PC-9 (cell line): ENCODE measurements at places on chromosomes 11 and 22. TPM values are rescaled to one million over a fixed set of nuclear protein-coding genes. Genes with fewer than 3 reads are reported as not detected.
A peak's percentile ranks its signal among the peaks of the same experiment; 100 is the strongest.

DNA sequence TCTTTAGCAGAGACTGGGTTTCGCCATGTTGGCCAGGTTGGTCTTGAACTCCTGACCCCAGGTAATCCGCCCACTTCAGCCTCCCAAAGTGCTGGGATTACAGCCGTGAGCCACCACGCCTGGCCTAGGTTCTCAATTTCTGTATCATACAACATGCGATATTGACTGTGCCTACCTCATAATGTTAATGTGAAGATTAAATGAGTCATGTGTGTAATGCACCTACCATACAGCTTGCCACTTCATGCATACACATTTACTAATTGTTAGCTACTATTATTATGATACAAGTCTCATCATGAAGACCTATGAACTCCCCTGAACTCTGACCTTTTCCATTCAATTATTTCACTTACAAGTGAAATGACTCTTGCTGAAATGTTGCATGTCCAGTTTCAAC, 25.7 kb downstream of the AGBL2 start:
- no peak overlapping the region for H3K27ac ChIP-seq
- no peaks in the 10 kb centered on the region for H3K27me3 ChIP-seq
- no peaks in the 10 kb centered on the region for H3K36me3 ChIP-seq
- no peak overlapping the region for H3K4me3 ChIP-seq
- DNase-seq, result no peak

- H3K27me3 ChIP-seq, result no peaks in the 10 kb centered on the region
- H3K27ac ChIP-seq, result peak overlapping the region; percentile 87
- peaks cover 20% of the 10 kb centered on the region for H3K36me3 ChIP-seq
- no peak for DNase-seq
Observed at GRCh38 chr11:47551086-47551485, 1.8 kb downstream of the CELF1 start.

DNA sequence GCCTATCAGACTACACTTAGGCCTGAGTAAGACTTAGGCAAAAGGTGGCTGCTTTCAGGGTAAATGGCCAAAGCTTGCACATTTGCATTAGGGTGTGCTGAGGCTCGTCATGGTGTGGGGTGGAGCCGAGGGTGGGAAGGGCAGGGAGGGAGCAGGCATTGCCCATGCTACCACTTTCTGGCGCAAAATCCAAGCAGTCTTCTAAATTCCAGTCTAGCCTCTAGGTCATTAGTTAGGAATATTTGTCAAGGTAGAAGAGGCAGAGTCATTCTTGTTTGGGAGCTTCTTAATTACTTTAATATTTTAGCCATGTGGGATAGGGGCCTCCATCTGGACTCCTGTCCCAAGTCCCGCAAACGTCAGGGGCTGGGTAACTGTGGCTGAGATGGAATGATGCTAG, 28.6 kb downstream of the SCUBE1 start:
- no peak overlapping the region for H3K27ac ChIP-seq
- H3K4me1 ChIP-seq, result no peaks in the 10 kb centered on the region
- H3K4me3 ChIP-seq, result no peak overlapping the region
- peaks cover 97% of the 10 kb centered on the region for H3K27me3 ChIP-seq

The XRCC6 gene
- 386 and 486 TPM in 2 replicates for total RNA-seq

DNA sequence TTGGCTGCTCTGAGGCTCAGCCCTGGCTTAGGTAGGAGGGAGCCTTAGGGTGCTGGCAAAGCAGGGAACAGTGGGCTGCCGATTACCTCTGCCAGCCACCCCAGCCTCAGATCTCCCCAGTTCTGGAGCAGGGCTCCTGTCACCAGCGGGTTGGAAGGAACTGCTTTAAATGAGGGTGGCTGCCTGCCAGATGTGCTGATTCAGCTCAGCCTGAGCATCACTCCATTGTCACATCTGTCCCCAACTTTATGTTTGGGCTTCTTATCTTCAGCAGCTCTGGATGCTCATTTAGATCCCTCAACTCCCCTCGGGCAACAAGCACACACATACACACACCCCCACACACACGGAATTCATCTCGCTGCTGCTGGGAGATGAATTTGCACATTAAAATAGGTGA, 16.9 kb upstream of the ANKK1 start:
- no peak for DNase-seq
- H3K27ac ChIP-seq, result no peak overlapping the region
- H3K27me3 ChIP-seq, result no peaks in the 10 kb centered on the region

DNA sequence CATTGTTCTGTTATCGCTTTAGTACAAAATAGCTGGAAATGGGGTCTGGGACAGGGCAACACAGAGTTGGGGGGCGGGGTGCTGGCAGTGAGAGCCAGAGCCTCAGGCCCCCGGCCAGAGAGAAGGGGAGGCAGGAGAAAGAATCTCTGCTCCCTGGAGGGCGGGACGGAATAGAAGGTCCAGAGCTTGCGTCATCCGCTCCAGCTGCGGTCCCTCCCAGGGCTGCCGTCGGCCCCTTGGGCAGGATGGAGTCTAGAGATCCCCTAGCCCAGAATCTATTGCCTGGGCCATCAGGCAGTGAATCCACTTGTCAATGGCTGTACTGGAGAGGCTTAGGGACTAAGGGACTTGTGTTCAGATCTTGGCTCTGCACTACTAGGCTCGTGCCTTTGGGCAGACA, 5.0 kb downstream of the TP53I11 start:
- no peak for DNase-seq
- H3K27ac ChIP-seq, result no peak overlapping the region
- H3K36me3 ChIP-seq, result no peaks in the 10 kb centered on the region

The MS4A4A gene
- not detected in 2 replicates for total RNA-seq

DNA sequence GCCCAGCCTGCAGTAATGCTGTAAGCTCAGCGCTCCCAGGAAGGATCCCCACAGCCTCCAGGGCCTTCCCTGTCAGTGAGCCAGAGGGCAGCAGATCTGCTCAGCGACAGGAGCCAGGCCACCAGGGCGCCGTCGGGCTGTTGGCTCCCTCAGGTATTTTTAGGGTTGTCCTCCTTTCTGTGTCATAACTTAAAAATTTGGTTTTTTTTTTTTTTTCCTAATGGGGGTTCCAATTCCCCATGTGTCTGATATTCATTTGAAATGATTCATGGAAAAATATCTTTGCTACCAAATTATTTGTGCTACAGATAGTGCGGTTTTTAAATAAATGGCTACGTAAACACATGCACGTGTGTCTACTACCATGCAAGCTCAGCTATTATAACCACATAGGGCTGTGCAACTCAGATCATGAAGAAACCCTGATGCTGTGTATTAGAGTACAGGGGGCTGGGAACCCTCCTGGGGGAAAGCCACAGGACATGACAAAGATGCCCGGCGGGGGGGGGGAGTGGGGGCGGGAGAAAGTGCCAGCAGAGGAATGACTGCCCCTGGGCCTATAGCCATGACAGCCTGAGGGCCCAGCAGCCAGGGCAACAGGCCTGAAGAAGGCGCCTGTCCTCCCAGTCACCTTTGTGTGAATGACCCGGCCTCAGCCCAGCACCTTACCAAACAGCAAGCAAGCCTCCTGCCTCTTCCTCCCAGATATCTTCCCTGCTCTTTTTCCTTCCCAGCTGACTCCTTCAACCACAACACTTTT, 89.3 kb downstream of the NAT10 start:
- H3K27me3 ChIP-seq, result no peaks in the 10 kb centered on the region
- peak; percentile 84 for DNase-seq
- H3K36me3 ChIP-seq, result no peaks in the 10 kb centered on the region
- H3K4me3 ChIP-seq, result no peak overlapping the region

DNA sequence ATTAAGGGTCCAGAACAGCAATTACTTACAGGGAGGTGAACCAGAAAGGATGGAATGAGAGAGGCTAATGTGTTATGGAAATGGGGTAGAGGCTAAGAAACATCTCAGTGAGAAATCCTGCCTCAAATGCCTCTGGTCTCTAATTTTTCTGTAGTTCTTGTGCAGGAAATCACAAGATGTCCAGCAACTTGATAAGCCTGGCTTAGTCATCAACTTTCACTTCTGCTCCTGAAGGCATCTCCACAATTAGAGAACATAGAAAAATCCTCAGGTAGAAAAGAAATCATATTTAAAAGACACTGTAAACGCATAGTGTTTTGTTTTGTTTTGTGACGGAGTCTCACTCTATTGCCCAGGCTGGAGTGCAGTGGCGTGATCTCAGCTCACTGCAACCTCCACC, 18.7 kb downstream of the MRGPRX4 start:
- H3K4me1 ChIP-seq, result no peaks in the 10 kb centered on the region
- H3K27me3 ChIP-seq, result peaks cover 45% of the 10 kb centered on the region; the same call in 1 of the 2 replicates

- DNase-seq, result no peak
- no peak overlapping the region for H3K27ac ChIP-seq
- H3K4me3 ChIP-seq, result no peak overlapping the region
- H3K36me3 ChIP-seq, result no peaks in the 10 kb centered on the region
Observed at GRCh38 chr22:23777776-23778576, 5.3 kb downstream of the MMP11 start.

GRCh38 chr11:4511282-4512245, 29.1 kb downstream of the OR52K1 start:
- no peak overlapping the region for H3K27ac ChIP-seq
- H3K27me3 ChIP-seq, result no peaks in the 10 kb centered on the region
- DNase-seq, result no peak
- no peaks in the 10 kb centered on the region for H3K4me1 ChIP-seq
- no peaks in the 10 kb centered on the region for H3K36me3 ChIP-seq

- DNase-seq, result peak; percentile 67
- peaks cover 38% of the 10 kb centered on the region for H3K4me1 ChIP-seq
- peak overlapping the region; percentile 10; the same call in 1 of the 2 replicates for H3K27ac ChIP-seq
- no peaks in the 10 kb centered on the region for H3K27me3 ChIP-seq
Observed at GRCh38 chr11:63663809-63664208, 7.4 kb downstream of the ATL3 start.

The KCNC1 gene
- not detected in 2 replicates for total RNA-seq

The PLAAT4 gene
- total RNA-seq, result 64.6 and 99.9 TPM in 2 replicates

DNA sequence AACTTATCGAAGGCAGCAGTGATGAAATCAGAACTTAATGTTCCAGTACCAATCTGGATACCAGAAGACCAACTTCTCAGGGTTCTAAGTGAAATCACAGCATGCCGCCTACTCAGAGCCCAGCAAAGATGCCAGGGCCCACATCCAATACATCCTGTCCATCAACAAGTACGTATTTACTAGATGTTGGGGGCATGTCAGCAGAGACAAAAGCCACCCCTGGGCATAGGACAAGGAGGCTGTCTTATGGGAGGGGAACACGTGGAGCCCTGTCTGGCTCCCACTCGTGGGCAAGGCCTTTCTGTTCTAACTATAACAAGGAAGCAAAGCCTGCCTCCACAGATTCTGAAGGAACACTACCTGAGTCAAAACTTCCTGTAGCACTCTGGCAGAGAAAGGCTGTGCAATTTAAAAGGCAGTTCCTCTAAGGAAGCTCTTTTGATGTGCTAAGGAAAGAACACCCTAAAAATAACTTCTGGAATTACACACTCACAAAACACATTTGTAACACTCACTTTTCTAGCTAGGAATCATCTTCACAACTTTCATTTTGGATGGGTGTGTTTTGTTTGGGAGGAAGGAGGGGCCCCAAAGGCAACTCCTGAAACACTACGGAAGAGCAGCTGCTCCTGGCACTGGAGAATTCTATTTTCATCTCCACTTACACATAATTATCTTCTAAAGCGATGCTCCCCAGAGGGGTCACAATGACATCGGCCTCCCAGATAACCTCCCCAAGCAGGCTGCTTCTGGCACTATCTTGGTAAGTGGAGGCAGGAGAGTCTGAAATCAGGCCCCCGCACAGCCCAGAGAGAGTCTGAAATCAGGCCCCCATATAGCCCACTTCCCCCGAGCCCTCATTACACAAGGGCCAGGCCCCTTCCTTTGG, 14.2 kb downstream of the SMCO4 start:
- H3K27ac ChIP-seq, result no peak overlapping the region
- no peaks in the 10 kb centered on the region for H3K27me3 ChIP-seq
- H3K4me3 ChIP-seq, result no peak overlapping the region
- no peak for DNase-seq
- H3K36me3 ChIP-seq, result no peaks in the 10 kb centered on the region

DNA sequence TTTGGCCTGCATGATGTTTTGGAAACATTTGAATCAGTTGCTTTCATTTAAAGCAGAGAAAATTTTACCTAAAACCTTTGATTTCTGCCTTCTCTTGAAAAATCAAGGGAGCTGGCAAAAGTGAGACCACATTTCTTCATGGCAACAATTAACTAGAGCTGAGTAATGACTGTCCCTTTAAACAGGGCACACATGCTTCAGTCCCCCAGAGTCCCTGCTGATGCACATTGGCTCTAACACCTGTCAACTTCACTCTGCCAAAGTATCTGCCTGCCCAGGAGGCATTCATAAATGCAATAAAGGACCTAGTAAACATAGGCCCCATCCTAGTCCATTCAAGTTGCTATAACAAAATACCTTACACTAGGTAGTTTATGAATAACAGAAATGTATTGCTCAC, 87.1 kb upstream of the LDLRAD3 start:
- no peaks in the 10 kb centered on the region for H3K27me3 ChIP-seq
- H3K4me1 ChIP-seq, result no peaks in the 10 kb centered on the region
- H3K36me3 ChIP-seq, result no peaks in the 10 kb centered on the region
- H3K4me3 ChIP-seq, result no peak overlapping the region
- DNase-seq, result no peak
- H3K27ac ChIP-seq, result no peak overlapping the region

DNA sequence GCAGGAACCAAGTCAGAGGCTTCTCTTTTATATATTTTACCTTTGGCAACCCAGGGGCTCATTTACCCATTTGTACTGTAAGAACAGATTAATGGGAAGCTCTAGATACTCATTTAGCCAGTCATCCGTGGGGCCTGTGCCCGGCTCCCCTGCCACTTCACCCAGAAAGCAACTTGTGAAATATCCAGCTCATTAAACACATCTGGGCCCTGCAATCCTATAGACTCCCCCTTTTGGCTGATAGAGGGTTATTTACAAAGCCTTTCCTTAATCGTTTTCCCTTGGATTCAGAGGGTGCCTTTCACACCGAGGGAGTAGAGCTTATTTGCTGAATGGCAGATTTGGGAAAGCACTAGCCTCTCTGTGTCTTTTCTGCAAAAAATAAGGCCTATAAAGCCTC, 118.7 kb upstream of the SORL1-AS1 start:
- H3K27ac ChIP-seq, result no peak overlapping the region
- no peaks in the 10 kb centered on the region for H3K4me1 ChIP-seq
- no peak overlapping the region for H3K4me3 ChIP-seq
- no peaks in the 10 kb centered on the region for H3K36me3 ChIP-seq

DNA sequence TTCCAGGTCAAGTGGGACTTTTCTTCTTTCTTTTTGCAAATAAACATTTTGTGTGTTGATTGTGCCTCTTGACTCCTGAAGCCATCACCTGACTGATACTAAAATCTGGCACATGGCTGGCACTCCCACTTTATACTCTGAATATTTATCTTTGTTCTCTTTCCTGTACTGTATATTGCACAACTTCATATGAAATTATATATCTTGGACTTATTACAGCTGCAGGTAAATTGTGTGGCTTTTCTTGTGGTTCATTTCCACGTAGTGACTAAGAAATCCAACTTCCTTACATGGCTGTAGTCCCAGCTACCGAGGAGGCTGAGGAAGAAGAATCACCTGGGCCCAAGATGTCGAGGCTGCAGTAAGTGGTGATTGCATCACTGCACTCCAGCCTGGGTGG, 23.7 kb upstream of the OR5B12 start:
- no peak overlapping the region for H3K4me3 ChIP-seq
- DNase-seq, result no peak
- no peaks in the 10 kb centered on the region for H3K4me1 ChIP-seq
- no peaks in the 10 kb centered on the region for H3K27me3 ChIP-seq
- no peak overlapping the region for H3K27ac ChIP-seq
- H3K36me3 ChIP-seq, result no peaks in the 10 kb centered on the region
